Dermis microvascular lymphatic vessel endothelial cell (primary cell): ENCODE measurements at places on chromosomes 6 and 20. TPM values are rescaled to one million over a fixed set of nuclear protein-coding genes. Genes with fewer than 3 reads are reported as not detected.

DNA sequence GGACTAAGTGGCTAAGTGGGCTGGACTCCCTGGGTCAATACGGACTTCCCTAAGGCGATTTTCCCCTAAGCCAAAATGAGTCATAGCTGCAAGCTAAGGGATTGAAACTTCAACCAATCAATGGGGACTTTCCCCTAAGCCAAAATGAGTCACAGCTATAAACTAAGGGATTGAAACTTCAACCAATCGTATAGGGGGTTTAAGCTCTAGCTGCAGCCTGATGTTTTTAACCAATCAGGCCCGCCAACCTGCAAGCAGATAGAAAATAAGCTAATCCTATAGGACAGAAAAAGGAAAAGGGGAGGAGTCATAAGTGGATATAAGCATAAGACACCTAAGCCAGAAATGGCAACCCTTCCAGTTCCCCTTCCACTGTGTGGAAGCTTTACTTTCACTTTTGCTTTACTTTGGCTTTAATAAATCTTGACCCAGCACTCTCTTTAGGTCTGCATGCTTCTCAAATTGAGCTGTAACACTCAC lies 655.0 kb upstream of the HS3ST5 start:
- no peak for DNase-seq

GRCh38 chr6:163459536-163459935 lies 45.0 kb downstream of the QKI start:
- no peak for DNase-seq

DNA sequence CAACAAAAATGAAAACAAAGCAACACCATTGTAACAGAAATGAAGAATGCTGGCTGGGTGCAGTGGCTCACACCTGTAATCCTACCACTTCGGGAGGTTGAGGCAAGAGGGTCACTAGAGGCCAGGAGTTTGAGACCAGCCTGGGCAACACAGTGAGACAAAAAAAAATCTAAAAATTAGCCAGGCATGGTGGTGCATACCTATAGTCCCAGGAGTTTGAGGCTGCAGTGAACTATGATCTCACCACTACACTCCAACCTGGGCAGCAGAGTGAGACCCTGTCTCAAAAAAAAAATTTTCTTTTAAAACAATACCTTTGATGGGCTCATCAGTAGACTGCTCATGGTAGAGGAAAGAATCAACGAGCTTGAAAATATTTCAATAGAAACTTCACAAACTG lies 18.5 kb downstream of the NINL start:
- DNase-seq, result no peak

GRCh38 chr20:41574802-41575389 lies 43.3 kb downstream of the CHD6 start:
- DNase-seq, result no peak

- peak; percentile 51 for DNase-seq
Measured at GRCh38 chr20:17556837-17557674, 12.8 kb upstream of the DSTN start.

- DNase-seq, result no peak
Measured at GRCh38 chr6:150347845-150348244, 21.0 kb upstream of the IYD start.

- no peak for DNase-seq
Measured at GRCh38 chr6:29171736-29172135, 1.0 kb downstream of the OR2J2 start.

- no peak for DNase-seq
Measured at GRCh38 chr20:6506906-6507305, 260.6 kb upstream of the BMP2 start.

GRCh38 chr20:23060629-23061028 lies 11.2 kb upstream of the THBD start:
- DNase-seq, result no peak

GRCh38 chr6:157728183-157728881 lies 94.7 kb upstream of the SNX9 start:
- DNase-seq, result no peak

DNA sequence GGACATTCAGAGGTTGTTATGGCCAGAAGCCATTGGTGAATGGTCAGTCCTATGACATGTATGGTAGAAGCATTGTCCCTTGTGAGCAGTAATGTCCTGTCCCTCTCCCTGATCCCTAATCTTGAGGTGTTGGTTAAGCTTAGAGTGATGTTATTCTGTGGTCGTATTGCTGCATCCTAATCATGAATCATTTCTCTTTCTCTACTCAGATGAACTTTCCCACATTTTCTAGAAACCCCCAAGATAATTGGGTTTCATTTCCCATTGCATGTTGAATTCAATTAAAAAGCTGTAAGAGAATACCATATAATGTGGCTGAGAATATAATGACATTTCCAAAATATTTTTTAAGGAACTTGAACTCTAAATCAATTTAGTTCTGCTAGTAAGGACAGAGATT lies 175.1 kb downstream of the PLCB4 start:
- DNase-seq, result no peak

DNA sequence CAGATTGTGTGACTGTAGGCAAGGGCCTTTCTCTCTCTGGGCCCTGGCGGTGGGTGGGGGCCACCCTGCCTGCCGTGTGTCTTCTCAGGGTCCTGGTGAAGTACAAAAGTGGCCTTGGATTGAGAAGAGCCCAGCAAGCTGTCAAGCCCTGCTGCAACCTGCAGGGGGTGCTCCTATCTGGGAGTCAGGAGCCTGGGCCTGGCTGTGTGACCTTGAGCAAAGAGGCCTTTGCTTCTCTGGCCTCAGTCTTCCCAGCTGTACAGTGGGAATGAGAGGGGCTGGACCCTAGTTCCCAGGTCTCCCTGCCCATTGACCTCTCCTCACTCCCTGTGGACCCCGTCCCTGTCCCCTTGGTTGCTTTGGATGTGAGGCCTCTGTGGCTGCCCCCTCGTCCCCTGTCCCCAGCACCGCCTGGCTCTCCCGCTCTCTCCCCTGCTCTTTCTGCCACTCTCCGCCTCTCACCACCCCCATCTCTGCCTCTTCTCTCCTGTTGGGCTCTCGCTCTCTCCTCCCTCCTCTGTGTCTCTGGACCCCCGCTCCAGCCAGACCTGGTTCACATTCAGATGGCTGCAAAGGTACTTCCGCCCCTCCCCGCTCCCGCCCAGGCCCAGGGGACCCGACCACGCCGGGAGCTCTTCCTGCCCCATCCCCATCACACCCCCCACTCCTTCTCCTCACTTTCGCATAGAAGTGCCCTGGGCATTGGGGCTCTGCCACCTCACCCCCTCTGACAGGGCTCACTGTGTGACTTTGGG lies 46.7 kb downstream of the SRC start:
- no peak for DNase-seq

GRCh38 chr6:139395891-139396301 lies 21.4 kb upstream of the CITED2 start:
- no peak for DNase-seq

SAMD3 gene
- total RNA-seq, result not detected in 2 replicates

RNF144B gene
- total RNA-seq, result 12.0 and 13.9 TPM in 2 replicates

PI3 gene
- total RNA-seq, result not detected in 2 replicates
